Trophoblast cell (in vitro differentiated cells and primary cell): ENCODE measurements at places on chromosomes 6 and 20.
A peak's percentile ranks its signal among the peaks of the same experiment; 100 is the strongest.

DNA sequence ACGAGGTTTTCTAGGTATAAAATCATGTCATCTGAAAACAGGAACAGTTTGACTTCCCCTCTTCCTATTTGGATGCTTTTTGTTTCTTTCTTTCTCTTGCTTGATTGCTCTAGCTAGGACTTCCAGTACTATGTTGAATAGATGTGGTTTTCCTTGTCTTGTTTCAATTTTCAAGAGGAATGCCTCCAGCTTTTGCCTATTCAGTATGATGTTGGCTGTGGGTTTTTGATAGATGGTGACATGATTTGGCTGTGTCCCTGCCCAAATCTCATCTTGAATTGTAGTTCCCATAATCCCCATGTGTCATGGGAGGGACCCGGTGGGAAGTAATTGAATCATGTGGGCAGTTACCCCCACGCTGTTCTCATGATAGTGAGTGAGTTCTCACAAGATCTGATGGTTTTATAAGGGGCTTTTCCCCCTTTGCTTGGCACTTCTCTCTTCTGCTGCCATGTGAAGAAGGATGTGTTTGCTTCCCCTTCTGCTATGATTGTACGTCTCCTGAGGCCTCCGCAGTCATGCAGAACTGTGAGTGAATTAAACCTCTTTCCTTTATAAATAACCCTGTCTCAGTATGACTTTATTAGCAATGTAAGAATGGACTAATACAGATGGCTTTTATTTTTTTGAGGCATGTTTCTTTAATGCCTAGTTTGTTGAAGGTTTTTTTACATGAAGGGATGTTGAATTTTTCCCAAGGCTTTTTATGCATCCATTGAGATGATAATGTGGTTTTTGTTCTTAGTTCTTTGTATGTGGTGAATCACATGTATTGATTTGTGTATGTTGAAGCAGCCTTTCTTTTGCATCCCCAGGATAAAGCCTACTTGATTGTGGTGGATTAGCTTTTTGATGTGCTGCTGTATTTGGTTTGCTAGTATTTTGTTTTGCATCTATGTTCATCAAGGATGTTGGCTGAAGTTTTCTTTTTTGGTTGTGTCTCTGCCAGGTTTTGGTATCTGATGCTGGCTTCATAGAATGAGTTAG is 239.1 kb downstream of the THBS2 start:
- H3K27ac ChIP-seq, result no peak overlapping the region
- DNase-seq, result no peak
- H3K36me3 ChIP-seq, result no peaks in the 10 kb centered on the region

GRCh38 chr6:49646130-49646824 is 9.6 kb upstream of the RHAG start:
- no peak overlapping the region for H3K27ac ChIP-seq
- H3K36me3 ChIP-seq, result no peaks in the 10 kb centered on the region
- no peaks in the 10 kb centered on the region for H3K4me1 ChIP-seq
- no peaks in the 10 kb centered on the region for H3K27me3 ChIP-seq
- DNase-seq, result peak; percentile 40
- no peak overlapping the region for H3K4me3 ChIP-seq

GRCh38 chr6:35044761-35045421 is 96.2 kb downstream of the TCP11 start:
- no peak for DNase-seq
- no peaks in the 10 kb centered on the region for H3K27me3 ChIP-seq
- H3K4me1 ChIP-seq, result peaks cover 34% of the 10 kb centered on the region
- H3K27ac ChIP-seq, result no peak overlapping the region
- peaks cover 44% of the 10 kb centered on the region for H3K36me3 ChIP-seq
- H3K4me3 ChIP-seq, result no peak overlapping the region

DNA sequence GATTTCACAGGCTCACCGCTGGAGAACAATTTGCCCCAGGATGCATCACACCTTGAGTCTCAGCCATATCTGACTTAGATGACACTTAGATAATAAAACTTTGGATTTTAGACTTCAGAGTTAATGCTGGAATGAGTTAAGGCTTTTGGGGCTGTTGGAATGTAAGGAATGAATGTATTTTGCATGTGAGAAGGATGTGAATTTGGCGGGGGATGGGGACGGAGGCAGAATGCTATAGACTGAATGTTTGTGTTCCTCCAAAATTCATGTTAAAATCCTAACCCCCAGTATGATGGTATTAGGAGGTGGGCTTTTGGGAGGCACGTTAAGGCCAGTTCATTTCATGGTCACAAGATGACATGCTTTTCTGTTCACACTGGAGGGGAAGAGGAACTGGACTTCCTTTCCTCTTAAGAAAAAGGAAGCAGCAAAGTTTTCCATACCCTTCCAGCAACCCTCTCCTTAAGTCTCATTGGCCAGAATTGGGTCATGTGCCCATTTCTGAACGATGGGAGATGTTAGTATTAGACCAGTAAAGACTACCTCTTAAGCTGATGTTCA is 5.8 kb upstream of the SRXN1 start:
- H3K27ac ChIP-seq, result no peak overlapping the region
- no peaks in the 10 kb centered on the region for H3K36me3 ChIP-seq
- no peak overlapping the region for H3K4me3 ChIP-seq
- H3K4me1 ChIP-seq, result peaks cover 11% of the 10 kb centered on the region

DNA sequence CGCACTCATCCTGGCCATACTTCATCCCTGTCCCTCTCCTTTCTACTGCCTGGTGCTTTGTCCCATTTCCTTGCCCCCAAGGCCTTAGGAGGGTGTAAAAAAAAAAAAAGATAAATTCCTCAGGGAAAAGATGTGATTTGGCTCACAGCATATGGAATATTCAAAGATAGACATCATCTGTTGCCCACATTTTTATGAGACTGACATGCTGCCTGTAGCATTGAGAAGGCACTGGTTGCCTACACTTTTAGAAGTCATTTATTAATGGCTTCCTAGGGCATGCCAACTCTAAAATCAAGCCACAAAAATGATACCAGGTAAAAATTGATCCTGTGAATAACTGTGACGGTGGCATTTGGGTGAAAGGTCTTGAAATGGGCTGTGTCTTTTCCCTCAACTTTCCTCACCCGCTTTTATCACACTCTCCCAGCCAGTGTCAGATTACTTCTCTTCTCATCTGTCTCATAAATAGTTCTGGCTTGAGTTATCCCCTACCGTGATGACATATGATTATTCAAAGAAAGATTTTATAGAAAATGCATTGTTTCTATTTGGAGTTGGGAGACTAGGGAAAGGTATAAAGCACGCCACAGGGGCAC is 139.4 kb downstream of the CARMIL1 start:
- H3K4me3 ChIP-seq, result no peak overlapping the region
- H3K36me3 ChIP-seq, result no peaks in the 10 kb centered on the region
- no peaks in the 10 kb centered on the region for H3K4me1 ChIP-seq
